Dermis microvascular lymphatic vessel endothelial cell (primary cell): ENCODE measurements at places on chromosomes 4 and X. TPM values are rescaled to one million over a fixed set of nuclear protein-coding genes. Genes with fewer than 3 reads are reported as not detected.

PFKFB1 gene
- 0.13 TPM in 2 replicates for total RNA-seq

TRIM75 gene
- not detected in 2 replicates for total RNA-seq

FRMPD3 gene
- not detected in 2 replicates for total RNA-seq

ATP1B4 gene
- total RNA-seq = not detected in 2 replicates

PRDM8 gene
- 0.90 and 2.1 TPM in 2 replicates for total RNA-seq

CXCR3 gene
- not detected in 2 replicates for total RNA-seq

GNRHR gene
- total RNA-seq = not detected in 2 replicates

CFAP47 gene
- total RNA-seq = not detected in 2 replicates

CT45A3 gene
- not detected in 2 replicates for total RNA-seq

ZNF711 gene
- total RNA-seq = 3.5 and 6.8 TPM in 2 replicates

GRCh38 chr4:111323916-111324315 lies 701.0 kb upstream of the PITX2 start:
- no peak for DNase-seq

DNA sequence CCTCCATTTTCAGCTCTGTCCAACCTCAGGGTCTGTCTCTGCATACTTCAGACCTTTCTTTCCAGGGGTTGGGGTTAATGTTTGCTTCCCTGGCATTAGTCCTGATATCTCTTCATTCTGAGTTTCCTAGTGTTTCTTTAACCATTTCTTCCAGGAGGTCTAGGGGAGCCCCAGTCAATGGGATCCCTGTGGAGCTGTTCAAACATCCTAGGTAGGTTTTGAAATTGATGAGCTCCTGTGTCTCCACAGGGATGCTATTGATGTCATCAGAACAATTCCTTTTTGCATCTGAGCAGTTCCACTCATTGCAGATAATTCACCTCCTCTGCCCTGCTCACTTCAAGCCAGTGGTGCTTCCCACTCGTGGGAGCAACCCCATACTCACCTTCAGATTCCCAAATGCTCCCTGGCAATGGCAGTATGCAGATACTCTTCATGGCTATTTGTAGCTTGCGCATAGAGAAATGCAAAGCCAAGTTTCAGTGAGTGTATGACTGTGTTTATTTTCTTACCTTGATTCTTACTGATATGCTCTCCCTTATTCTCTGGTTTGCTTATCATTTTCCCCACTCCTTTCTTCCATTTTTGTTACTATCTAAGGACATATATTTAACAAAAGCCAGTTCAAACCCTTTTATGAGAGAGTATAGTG lies 33.7 kb upstream of the LIMCH1 start:
- no peak for DNase-seq

DNA sequence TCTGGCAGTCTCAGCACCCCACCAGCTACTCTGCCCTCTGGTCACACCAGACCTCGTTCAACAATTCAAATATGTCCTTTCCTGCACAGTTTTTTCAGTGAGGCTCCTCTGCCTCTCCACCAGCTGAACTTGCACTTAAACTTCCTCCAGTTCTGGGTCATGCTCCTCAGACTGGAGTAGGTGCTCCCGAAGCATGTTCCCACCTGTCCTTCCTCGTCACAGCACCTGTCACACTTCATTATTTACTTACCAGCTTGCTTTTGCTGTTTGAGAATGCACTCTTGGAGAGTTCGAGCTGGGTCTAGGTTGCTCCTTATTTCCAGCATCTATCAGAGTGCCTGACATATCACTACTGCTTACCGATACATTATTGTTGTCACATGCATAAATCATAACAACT lies 144.8 kb upstream of the TTC29 start:
- no peak for DNase-seq

GRCh38 chrX:16210061-16210460 lies 42.8 kb downstream of the MAGEB17 start:
- DNase-seq = no peak

GRCh38 chrX:26008691-26009090 lies 129.5 kb upstream of the MAGEB18 start:
- no peak for DNase-seq

DNA sequence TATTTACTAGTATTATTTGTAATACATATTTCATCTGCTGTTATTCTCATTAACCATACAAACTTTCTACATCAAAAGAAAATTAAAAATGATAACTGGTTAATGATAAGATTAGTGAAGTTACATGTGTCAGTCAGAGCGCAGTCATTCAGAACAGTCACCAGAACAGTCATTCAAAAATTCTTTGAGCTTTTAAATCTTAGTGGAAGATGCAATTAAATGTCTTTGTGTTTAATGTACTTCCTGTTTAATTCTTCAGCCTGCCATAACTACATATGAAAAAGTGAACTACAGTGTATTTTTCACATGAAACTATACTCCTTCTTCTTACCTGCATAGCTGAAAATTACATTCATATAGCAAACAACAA lies 179.7 kb upstream of the NDST4 start:
- DNase-seq = no peak

DNA sequence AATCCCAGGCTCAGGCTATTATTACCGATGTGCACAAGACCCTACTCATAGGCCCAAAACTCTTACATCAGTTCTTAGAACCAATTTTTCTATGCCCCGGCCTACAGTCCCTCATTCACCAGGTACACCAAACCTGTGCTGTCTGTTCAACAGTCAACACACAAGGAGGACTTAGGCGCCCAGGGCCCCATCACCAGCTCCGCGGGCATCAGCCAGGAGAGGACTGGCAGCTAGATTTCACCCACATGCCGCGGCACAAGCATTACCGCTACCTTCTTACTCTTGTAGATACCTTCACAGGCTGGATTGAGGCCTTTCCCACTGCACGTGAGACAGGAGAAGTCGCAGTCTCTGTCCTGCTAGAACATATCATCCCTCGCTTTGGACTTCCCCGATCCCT lies 962.5 kb downstream of the RPA4 start:
- DNase-seq = no peak

- no peak for DNase-seq
Observed at GRCh38 chr4:43693876-43694275, 754.7 kb downstream of the KCTD8 start.

DNA sequence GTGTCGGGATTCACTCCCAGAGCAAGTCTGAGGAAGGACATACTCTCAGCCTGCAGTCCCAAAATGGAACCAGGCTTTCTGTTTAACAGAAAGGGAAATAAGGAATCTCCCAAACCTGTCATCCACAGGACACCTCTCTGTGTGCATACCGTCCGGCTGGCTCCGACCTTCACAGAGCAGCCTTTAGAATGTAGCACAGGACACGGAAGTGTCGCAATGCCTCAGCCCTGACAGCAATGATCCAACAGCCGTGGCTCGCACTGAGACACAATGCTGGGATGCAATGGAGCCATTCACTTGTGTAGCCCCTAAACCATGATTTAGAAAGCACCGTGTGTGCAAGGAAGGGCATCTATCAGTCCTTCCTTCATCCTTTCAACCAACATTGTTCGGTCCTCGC lies 15.5 kb upstream of the HELT start:
- DNase-seq = no peak

- no peak for DNase-seq
Observed at GRCh38 chr4:163768014-163768413, 273.5 kb downstream of the TMA16 start.

GRCh38 chrX:46904626-46905025 lies 7.6 kb upstream of the JADE3 start:
- no peak for DNase-seq

DNA sequence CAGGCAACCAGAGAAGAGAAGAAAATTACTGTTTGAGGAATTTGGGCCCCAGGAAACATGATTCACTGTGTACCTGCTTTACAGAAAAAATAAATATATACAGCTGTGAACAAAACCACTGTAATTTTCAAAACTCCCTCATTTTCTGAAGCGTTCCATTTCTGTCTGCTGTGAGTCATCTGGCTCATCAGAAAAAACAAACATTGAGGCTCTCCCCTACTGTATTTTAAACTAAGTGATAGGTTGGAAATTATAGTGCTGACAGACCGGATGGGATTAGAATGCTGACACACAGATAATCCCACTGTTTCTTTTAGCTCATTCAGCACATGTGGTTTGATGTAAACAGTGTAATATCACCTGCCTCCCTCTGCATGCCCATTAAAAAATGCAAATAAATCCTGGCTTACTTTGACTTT lies 847.0 kb downstream of the TRIML1 start:
- peak; percentile 82 for DNase-seq

DNA sequence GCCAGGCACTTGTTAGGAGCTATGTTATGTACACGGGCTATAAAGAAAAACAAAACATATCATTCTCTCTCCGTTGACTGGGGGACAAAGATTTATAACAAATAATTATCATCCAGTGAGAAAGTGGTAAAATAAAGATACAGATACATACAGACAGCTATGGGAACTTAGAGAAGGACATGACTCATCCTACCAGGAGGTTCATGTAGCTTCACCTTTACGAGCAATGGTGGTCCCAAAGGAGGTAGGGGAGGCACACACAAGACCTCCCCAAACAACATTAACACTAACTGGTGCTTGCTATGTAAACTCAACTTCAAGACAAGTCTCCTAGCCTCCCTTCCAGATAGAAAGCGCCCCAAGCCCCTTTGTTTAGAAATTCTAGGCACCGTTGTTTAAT lies 8.9 kb downstream of the AMBN start:
- no peak for DNase-seq

- peak; percentile 9 for DNase-seq
Observed at GRCh38 chr4:24557026-24558025, 27.0 kb downstream of the DHX15 start.

- no peak for DNase-seq
Observed at GRCh38 chr4:2842687-2843262, 869 bp upstream of the ADD1 start.

DNA sequence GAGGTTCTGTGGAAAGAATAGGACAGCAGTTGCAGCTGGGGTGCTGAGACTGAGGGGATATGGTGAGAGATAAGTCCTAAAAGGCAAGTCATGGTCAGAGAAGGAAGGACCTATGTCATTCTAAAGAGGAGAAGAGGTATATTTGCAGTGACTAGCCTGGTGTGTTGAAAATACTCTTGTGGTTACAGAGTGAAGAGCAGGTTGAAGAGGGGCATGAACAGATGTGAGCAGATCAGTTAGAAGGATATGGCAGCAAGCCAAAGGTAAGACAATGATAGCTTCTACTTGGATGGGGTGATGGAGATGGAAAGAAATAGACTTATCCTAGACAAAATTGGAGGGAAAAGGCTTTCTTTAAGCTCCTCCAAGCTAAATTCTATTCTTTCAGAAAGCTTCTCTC lies 469.8 kb upstream of the CPEB2 start:
- no peak for DNase-seq

- DNase-seq = no peak
Observed at GRCh38 chrX:9329056-9329455, 135.8 kb upstream of the TBL1X start.

DNA sequence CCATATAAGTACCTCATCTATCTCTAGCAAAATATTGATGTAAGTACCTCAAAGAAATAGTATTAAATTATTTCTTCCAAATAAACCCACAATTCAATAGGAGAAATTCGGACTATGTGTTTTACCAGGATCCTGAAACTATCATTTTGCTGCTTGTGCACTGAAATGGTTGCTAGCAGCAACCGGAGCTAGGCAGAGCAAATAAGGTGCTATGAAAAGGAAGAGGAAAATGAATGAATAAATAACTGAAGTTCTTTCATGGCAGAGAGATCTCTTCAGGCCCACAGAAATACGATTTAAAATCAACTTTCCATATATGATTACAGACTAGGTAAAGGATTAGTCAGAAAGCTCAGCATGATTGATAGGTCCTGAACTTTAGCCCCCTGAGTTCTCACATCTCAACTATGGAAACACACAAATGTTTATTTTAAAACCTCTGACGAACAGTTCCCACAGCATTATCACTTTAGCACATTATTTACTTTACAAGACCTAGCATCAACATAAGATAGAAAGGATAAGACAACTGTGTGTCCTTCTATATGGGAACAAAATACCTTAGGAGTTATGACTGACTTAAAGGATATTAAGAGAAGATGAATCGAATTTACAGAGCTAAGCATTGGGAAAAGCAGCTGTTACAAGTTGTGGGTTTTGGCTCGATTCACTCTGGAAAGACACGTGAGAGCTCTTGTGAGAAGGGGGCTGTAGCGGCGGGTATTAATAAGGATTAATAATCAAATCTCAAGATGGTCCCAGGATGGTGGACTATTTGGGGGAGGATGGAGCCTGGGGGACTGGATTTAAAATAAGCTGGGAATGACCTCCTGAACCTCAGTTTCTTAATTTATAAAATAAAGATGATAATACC lies 104.3 kb downstream of the CORIN start:
- no peak for DNase-seq

DNA sequence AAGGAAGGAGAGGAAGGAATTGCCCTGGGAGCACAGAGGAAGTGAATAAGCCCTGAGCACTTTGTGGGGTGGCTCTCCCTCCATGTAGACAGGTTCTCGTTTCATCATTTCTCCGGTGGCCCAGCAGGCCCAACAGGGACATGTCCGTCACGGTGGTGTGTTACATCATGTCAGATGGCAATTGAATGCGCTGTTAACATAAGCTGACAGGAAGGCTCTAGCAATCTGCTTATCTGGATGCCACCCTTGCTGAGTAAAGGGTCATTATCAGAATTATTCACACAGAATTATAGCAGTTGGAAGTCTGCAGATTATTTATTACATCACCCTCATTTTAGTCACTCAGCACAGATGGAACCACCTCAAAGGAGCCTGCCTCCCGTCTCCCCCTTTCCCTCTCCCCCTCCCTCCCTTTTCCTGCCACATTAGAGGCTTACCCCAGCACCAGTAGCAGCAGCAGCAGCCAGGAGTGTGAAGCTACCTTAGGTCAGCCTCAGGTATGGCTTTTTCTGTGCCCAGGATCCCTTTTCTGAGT lies 124.3 kb upstream of the TRIM2 start:
- peak; percentile 5 for DNase-seq

- DNase-seq = peak; percentile 15
Observed at GRCh38 chrX:100424012-100424411, 13.9 kb upstream of the PCDH19 start.

GRCh38 chr4:155914782-155915181 lies 11.3 kb downstream of the TDO2 start:
- no peak for DNase-seq

DNA sequence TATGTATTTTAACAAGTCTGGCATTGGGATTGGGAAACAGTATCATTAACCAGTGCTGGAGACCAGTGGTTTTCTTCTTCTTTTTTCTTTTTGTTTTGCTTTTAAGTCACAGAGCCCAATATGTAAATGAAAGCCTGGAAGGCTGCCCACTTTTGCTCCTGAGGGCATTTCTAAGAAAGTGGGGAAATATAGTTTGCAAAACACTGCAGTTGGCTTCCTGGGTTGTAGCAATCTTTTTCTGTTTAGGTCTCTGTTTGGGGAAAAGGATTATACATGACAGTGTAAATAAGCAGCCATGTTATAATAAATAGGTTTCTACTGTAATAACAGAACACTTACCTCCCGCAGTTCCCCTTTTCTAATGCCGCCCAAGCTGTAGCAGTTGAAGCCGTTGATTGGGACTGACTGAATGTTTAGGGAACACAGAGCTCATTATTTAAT lies 105.5 kb downstream of the TMEM164 start:
- DNase-seq = no peak
